ENCODE measurements at places on chromosomes 13 and 19.

- no peak for DNase-seq
These were observed 20.1 kb upstream of the DOCK9 start for GRCh38 chr13:98997738-98998641.

GRCh38 chr13:88707646-88708045 lies 1036.5 kb downstream of the SLITRK5 start:
- DNase-seq: no peak

DNA sequence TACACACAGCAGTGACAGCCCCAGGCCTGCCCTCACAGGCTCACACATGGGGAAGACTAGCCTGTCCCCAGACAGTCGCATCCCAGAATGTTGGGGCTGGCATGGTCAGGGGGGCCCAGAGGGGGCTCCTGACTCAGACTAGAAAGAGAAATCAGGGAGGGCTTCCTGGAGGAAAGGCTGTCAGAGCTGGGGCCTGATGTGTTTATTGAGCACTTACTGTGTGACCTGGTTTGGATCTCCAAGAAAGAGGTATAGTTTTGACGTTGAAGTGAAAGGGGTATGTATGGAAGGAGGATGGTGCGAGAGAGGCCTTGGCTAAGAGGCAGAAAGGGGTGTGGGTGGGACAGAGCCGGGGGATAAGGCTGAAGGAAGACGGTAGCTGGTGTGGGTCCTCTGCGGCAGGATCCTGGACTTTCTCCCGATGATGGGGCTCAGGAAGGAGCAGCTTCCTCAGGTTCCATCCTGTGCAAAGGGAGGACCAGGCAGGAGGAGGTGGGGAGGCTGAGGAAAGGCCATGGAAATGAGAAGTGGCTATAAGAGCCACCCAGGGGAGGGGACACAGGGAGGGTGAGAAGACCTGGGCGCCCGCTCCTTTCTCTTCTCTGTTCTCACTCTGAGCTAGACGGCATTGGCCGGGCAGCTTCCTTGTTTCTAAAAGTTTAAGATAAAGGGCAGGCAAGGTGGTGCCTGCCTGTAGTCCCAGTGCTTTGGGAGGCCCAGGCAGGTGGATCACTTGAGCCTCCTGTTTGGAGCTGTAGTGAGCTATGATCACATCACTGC lies 16.1 kb upstream of the BCL3 start:
- DNase-seq: no peak

DNA sequence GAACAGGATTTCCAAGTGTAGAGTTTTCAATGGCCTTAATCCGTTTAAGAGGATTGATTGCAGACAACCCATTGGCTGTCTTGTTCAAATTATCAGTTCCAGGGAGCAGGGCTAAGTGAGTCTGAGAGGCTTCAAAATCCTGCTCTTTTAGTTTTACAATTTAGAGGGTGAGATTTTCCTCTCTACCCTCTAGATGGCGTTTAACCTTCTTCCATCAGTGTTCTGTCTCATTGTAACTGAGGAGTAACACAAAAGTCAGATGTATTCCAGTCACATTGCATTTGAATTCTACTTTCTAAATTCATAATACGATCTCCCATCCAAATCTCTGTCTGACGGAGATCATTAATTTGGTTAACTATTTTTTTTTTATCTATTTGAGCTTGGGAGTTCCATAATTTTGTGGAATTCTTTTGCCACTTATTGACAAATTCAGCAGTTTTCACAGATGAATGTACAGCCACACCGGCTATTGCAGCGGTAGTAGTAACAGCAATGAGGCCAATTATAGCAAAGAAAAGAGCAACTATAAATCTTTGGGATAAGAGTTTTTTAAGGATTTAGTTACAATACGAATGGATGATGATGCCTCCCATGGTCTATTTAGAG lies 7.8 kb upstream of the C19orf84 start:
- no peak for DNase-seq

GRCh38 chr13:98459721-98460370 lies 117.1 kb downstream of the STK24 start:
- no peak for DNase-seq

DNA sequence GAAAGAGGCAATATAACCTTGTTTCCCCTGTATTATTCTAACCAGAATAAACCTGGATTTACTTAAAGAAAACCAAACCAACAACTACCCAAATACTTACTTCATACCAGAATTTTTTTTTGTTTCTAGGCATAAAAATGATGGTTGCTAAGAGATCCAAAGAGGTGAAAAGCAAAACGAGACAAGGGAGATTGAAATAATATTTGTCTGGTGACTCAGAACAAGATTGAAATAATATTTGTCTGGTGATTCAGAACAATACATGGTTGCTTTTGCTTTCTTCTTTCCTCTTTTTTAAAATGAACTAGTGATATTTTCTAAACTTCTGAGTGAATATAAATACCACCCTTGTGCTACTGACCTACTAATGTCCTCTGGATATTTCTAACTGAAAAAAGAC lies 592.9 kb downstream of the KCTD12 start:
- no peak for DNase-seq

- peak; percentile 73 for DNase-seq
These were observed 2.3 kb upstream of the STRN4 start for GRCh38 chr19:46748325-46749109.

DNA sequence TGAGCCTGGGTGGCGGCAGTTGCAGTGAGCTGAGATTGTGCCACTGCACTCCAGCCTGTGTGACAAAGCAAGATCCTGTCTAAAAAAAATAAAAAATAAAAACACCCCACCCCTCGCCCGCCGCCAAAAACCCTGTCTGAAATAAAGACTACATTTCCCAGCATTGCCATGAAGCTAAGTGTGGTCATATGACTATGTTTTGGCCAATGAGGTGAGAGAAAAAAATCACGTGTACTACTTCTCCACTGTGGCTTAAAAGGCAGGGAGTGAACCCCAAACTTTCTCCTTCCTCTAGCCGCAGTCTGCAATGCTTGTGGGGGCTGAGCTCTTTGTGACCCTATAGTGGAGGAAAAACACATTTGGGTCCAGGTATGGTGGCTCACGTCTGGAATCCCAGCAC lies 54.9 kb downstream of the COLGALT1 start:
- DNase-seq: no peak

DNA sequence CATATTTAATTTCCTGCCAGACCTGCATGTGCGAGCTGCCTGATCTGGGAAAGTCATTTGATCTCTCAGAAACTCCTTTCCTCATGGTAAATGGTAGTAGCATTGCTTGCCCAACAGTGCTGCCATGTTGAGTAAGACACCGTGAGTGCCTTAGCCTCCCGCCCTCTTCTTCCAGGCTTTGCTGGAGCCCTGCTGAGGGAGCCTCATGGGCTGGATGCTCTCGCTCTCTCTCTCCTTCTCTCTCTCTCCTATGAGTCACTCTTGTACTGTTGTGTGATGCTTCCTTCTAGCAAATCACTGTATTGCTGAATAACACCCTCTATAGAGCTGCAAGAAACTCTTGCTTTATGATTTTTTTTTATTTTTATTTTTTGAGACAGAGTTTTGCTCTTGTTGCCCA lies 365.5 kb downstream of the UQCRFS1 start:
- no peak for DNase-seq

DNA sequence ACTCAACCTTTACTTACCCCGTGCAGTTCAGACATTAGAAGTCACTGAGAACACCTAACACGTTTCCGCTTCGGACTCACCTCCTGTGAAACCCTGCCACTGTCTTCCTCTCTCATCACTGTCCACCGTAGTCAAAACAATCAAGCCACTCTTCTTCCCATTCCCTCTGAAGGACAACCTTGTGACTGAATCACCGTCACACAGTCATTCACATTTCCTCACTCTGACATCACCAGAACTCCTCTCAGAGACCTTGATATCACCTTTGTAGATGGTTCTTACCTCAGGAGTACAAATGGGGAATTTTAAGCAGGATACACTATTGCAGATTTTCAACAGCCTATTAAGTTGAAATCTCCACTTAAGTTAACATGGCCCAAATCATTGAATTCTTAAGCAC lies 1.3 kb upstream of the KBTBD6 start:
- no peak for DNase-seq

GRCh38 chr13:25967144-25967543 lies 84.7 kb downstream of the SHISA2 start:
- no peak for DNase-seq

GRCh38 chr19:50601407-50602088 lies 33.3 kb upstream of the LRRC4B start:
- no peak for DNase-seq

DNA sequence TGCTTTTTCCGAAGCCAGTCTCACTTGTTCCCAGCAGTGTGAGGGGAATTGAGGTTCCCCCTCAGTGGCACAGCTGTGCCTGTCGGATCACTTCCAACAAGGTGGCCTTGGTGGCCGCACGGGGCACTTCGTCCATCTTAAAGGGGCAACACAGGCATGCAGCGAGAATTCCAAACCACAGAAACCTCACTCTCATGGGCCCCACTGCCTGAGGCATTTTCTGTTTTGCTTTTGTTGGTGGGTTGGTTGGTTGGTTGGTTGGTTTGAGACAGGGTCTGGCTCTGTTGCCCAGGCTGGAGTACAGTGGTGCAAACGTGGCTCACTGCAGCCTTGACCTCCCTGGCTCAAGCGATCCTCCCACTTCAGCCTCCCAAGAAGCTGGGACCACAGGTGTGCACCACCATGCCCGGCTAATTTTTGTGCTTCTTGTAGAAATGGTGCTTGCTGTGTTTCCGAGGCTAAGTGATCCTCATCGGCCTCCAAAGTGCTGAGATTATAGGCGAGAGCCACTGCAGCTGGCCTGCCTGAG lies 3.7 kb upstream of the NDUFS7 start:
- DNase-seq: no peak

- no peak for DNase-seq
These were observed 14.3 kb upstream of the HSPH1 start for GRCh38 chr13:31175847-31176532.

DNA sequence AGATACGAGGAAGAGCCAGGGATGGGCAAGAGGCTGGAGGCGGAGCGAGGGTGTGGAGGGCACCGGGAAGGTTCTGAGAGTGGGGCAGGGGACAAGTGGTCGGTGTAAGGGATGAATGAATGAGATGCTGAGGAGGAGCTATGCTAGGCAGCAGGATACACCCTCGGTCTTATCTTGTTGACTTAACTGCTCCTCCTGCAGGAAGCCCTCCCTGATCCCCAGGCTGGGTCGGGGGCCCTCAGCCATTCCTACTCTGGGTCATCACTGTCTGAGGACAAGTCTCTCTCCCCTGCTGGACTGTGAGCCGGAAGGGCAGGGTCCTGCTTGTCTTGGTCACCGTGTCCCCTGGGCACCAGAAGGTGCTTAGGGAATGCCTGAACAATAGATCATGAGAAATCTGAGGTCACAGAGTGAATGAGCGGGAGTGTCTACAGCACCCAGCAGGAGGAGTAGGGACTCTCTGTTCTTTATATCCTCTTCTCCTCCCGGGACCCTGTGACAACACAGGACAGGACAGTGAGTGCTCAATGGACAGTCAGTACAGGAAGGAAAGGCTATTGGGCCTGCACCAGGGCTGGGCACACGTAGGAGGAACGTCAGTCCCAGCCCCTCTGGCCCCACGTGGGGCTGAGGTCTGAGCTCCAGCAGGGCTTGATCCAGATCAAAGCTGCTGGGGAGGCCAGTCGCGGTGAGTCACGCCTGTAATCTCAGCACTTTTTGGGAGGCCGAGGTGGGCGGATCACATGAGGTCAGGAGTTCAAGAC lies 6.5 kb downstream of the NKPD1 start:
- DNase-seq: no peak

DNA sequence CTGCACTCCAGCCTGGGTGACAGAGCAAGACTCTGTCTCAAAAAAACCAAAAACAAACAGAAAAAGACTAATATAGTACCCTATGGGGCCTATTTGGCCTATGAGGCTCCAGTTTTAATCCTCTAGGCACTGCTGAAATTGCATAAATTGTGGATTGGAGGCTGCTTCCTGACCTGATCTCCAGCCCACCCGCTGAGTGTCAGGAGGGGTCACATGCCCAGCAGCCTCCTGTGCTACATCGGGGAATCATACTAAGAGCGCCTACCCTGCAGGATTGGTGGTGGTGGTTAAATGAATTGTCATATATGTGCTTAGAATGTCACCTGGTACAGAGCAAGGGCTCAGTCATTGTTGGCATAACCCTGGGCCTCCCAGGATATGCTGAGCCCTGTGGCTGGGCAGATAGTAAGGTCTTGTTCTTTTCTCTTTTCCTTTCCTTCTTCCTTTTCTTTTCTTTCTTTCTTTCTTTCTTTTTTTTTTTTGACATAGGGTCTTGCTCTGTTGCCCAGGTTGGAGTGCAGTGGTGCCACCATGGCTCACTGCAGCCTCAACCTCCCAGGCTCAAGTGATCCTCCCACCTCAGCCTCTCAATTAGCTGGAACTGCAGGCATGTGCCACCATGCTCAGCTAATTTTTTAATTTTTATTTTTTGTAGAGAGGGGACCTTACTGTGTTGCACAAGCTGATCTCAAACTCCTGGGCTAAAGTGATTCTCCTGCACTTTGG lies 31.3 kb downstream of the LTBP4 start:
- no peak for DNase-seq

GRCh38 chr13:113554333-113554700 lies 30.2 kb upstream of the TFDP1 start:
- DNase-seq: no peak

- DNase-seq: no peak
These were observed 1470.9 kb downstream of the UQCRFS1 start for GRCh38 chr19:27742041-27742440.

DNA sequence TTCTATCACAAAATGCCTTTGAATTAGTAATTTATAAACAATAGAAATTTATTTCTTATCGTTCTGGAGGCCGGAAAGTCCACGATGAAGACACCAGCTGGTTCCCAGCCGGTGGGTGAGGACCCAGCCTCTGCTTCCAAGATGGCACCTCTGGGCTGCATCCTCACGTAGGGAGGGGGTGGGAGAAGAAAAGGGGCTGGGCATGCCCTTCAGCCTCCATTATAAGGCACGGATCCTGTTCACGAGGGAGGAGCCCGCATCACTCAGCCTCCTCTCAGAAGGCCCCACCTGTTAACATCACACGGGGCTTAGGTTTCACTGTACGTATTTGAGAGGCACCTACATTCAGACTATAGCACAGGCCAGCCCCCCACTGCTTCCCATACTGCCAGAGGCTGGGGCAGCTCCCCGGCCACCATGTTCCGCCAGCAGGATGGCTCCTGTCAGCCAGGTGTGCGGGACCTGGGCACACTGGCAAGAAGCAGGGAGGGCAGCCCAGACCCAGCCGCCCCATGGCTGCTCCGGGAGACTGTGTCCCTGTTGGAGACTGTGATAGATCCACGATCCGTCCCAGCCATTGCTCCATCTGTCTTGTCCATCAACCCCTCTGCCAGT lies 131.6 kb downstream of the SOX1 start:
- DNase-seq: no peak

GRCh38 chr19:58355215-58355796 lies 2.0 kb upstream of the A1BG start:
- DNase-seq: no peak

GRCh38 chr19:47157431-47158321 lies 27.0 kb downstream of the SAE1 start:
- DNase-seq: no peak

- DNase-seq: no peak
These were observed 1.8 kb downstream of the CPB2 start for GRCh38 chr13:46103037-46103436.

DNA sequence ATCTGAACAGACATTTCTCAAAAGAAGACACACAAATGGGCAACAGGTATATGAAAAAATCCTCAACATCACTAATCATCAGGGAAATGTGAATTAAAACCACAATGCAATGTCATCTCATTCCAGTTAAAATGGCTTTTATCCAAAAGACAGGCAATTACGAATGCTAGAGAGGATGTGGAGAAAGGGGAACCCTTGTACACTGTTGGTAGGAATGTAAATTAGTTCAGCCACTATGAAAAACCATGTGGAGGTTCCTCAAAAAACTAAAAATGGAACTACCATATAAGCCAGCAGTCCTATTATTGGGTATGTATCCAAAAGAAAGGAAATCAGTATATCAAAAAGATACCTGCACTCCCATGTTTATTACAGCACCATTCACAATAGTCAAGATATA lies 24.7 kb upstream of the ZC3H13 start:
- no peak for DNase-seq

All from stimulated activated CD8-positive, alpha-beta memory T cell treated with anti-CD3 and anti-CD28 coated beads, Interleukin-15, amount 100 ng/mL, for 1 hour (primary cell).